ENCODE measurements at places on chromosomes 6 and 20.

- no peaks in the 10 kb centered on the region for H3K27me3 ChIP-seq
- no peak overlapping the region for H3K27ac ChIP-seq
- DNase-seq: no peak
- no peak overlapping the region for H3K4me3 ChIP-seq
- H3K4me1 ChIP-seq: no peaks in the 10 kb centered on the region
These were observed 309.3 kb upstream of the SUPT3H start for GRCh38 chr6:45686841-45687569.

- no peak overlapping the region for H3K4me3 ChIP-seq
- H3K4me1 ChIP-seq: no peaks in the 10 kb centered on the region
- H3K27ac ChIP-seq: no peak overlapping the region
- no peak for DNase-seq
These were observed 150.1 kb downstream of the DHX35 start for GRCh38 chr20:39112178-39112743.

- H3K4me1 ChIP-seq: peaks cover 13% of the 10 kb centered on the region
- DNase-seq: no peak
- no peak overlapping the region for H3K4me3 ChIP-seq
- H3K27me3 ChIP-seq: no peaks in the 10 kb centered on the region
- no peaks in the 10 kb centered on the region for H3K36me3 ChIP-seq
These were observed 72.7 kb downstream of the QRSL1 start for GRCh38 chr6:106702046-106702445.

- no peaks in the 10 kb centered on the region for H3K4me1 ChIP-seq
- no peak for DNase-seq
- H3K27ac ChIP-seq: no peak overlapping the region
- no peaks in the 10 kb centered on the region for H3K27me3 ChIP-seq
These were observed 79.5 kb downstream of the CYP39A1 start for GRCh38 chr6:46573140-46573539.

GRCh38 chr20:25050501-25051350 lies 7.2 kb downstream of the ACSS1 start:
- H3K27me3 ChIP-seq: no peaks in the 10 kb centered on the region
- H3K4me3 ChIP-seq: no peak overlapping the region
- DNase-seq: no peak
- peaks cover 87% of the 10 kb centered on the region for H3K4me1 ChIP-seq
- H3K27ac ChIP-seq: no peak overlapping the region

GRCh38 chr6:21128601-21129000 lies 464.9 kb upstream of the SOX4 start:
- no peak for DNase-seq
- peaks cover 6% of the 10 kb centered on the region for H3K4me1 ChIP-seq
- H3K27ac ChIP-seq: no peak overlapping the region
- no peak overlapping the region for H3K4me3 ChIP-seq
- no peaks in the 10 kb centered on the region for H3K36me3 ChIP-seq

DNA sequence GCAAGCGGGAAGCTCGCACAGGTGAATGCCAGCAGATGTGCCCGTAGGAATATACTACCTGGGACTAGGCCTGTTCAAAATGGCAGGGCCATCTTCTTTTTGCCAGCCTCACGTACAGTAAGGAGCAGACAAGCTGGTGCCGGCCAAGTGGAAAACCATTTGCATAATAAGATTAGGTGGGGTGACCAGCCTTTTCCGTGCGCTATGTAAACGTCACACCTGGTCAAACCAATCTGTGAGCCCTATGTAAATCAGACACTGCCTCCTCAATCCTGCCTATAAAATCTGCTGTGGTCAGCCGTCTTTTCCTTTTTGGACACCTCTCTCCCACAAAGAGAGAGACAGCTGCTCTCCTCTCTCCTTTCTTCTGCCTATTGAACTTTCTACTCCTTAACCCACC lies 60.8 kb upstream of the TMEM30A start:
- H3K27ac ChIP-seq: no peak overlapping the region
- H3K4me1 ChIP-seq: no peaks in the 10 kb centered on the region
- H3K36me3 ChIP-seq: no peaks in the 10 kb centered on the region
- no peak overlapping the region for H3K4me3 ChIP-seq

- no peaks in the 10 kb centered on the region for H3K27me3 ChIP-seq
- no peak for DNase-seq
- H3K36me3 ChIP-seq: peaks cover 69% of the 10 kb centered on the region
- H3K4me1 ChIP-seq: no peaks in the 10 kb centered on the region
- H3K27ac ChIP-seq: no peak overlapping the region
These were observed 34.9 kb upstream of the SLC22A1 start for GRCh38 chr6:160086754-160087153.

All from right lobe of liver (tissue), 6 donors.